WTC11 (cell line): ENCODE measurements at places on chromosomes 7 and 10. TPM values are rescaled to one million over a fixed set of nuclear protein-coding genes. Genes with fewer than 3 reads are reported as not detected.

DNAJC12 gene
- 0.94 to 1.8 TPM (median 1.5 TPM) in 3 replicates for total RNA-seq

PTEN gene
- 44.5 to 54.2 TPM (median 45.6 TPM) in 3 replicates for total RNA-seq

ABCC2 gene
- total RNA-seq: 0.53 to 0.87 TPM (median 0.57 TPM) in 3 replicates

SPDYE5 gene
- not detected in 3 replicates for total RNA-seq

ZNF853 gene
- 7.7 to 8.0 TPM (median 8.0 TPM) in 3 replicates for total RNA-seq
